ENCODE measurements at places on chromosomes 1 and 21.

- no peak for DNase-seq
These were observed 19.7 kb upstream of the TBX15 start for GRCh38 chr1:119007670-119008482.

DNA sequence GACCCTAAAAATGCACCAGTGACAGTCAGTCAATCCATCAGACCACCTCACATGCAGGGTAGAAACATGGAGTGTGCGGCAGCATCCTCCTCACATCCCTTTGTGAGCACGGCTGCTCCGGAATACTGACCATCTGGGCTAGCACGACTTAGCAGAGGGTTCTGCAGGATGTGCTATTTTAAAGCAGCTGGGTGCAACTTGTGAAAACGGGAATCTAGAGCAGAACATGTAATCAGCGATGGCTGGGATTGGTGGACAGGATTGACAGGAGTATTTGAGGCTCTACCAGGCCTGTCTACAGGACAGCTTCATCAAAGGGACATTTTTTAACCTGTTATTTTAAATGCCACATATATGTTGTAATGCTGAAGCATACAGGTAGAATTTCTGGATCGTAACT lies 16.8 kb upstream of the PLEKHM2 start:
- DNase-seq, result no peak

DNA sequence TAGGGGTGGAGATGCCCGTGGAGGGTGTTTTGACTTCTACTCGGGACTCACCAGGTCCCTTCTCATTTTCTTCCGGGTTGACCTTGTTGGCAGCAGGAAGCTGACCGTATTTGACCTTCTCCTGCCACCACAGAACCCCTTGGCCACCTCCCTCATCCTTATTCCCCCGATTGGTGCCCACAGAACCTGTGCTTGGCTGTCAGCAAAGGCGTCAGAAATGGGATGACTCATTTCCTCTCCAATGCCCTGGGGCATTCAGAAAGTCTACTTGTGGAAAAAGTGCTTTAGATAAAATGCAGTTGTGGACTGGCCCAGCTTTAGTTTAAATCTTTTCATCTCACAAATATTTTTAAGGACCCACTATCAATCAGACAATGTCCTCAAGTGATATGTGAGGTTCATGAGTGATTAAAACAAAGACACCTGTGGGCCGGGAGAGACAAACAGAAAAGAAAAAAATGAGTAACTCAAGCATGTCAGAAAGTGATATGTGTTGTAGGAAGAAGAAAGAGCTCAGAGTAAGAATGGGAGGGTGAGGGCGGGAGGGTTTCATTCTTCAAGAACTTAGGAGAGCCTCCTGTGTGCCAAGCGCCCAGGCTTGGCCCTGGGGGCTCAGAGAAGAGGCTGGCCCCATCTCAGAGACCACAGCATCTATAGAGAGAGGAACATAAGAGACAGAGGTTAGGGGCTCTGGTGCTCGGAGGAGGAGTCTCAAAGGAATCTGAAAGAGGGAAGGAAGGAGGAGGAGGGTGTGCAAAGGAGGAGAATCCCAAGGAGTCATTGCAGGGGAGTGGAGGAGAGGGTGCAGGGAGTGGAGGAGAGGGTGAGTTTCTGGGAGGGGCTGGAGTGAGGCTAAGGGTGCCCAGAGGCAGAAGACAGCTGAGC lies 221.6 kb upstream of the VAMP3 start:
- DNase-seq, result peak; percentile 74

GRCh38 chr21:18117176-18117575 lies 127.5 kb upstream of the CHODL start:
- no peak for DNase-seq
